ENCODE measurements at places on chromosomes 16 and 17. TPM values are rescaled to one million over a fixed set of nuclear protein-coding genes. Genes with fewer than 3 reads are reported as not detected.

Gene SSTR5
- not detected for total RNA-seq

Gene MMP25
- total RNA-seq = not detected

- no peaks in the 10 kb centered on the region for H3K36me3 ChIP-seq
- no peak overlapping the region for H3K27ac ChIP-seq
- no peak for DNase-seq
- no peak overlapping the region for H3K4me3 ChIP-seq
- no peaks in the 10 kb centered on the region for H3K27me3 ChIP-seq
These were observed 58.3 kb upstream of the ZC3H18 start for GRCh38 chr16:88511906-88512305.

DNA sequence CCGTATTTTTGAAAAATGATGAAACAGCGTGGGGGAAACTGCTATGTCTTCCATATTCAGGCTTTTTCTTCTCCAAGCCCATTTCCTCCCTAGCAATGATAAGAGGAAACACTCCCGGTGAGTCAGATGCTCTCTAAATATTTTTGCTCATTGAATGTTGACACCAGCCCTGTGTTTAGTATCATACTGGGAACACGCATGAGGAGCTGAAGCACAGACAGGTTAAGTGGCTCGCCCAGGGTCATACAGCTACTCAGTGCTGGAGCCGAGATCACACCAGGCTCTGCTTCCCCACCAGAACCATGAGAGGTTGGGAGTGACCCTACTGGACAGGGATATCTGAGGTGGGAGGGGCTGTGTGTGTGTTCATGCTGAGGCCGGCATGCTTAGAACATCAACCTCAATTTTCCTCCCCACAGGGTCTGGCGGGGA, 37.8 kb upstream of the ADGRG1 start:
- no peak for DNase-seq
- H3K4me3 ChIP-seq = no peak overlapping the region

DNA sequence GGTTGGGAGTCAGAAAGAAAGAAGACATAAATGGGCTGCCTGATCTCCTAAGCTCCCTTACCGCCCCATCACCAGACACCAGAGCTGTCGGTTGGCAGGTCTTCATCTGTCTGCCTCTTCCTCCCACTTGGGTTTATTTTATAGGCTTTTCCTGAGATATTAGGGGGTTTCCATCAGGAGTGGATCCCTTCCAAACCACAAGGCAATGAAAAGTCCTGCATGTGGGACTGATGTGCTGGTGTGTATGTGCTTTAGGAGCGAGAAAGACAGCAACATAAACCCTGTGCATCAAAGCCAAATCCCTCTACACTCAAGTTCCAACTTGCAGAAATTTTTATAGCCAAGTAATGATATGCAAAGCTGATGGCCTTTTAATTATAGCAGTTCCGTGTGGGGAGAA, 389.5 kb downstream of the SLC39A11 start:
- H3K4me3 ChIP-seq = no peak overlapping the region
- no peak overlapping the region for H3K27ac ChIP-seq
- no peaks in the 10 kb centered on the region for H3K36me3 ChIP-seq
- no peaks in the 10 kb centered on the region for H3K27me3 ChIP-seq

Measured in cardiac muscle cell (in vitro differentiated cells and primary cell).